ENCODE measurements at places on chromosomes 1 and 21.

- DNase-seq = no peak
Observed at GRCh38 chr21:31289702-31290101, 54.4 kb downstream of the TIAM1 start.

DNA sequence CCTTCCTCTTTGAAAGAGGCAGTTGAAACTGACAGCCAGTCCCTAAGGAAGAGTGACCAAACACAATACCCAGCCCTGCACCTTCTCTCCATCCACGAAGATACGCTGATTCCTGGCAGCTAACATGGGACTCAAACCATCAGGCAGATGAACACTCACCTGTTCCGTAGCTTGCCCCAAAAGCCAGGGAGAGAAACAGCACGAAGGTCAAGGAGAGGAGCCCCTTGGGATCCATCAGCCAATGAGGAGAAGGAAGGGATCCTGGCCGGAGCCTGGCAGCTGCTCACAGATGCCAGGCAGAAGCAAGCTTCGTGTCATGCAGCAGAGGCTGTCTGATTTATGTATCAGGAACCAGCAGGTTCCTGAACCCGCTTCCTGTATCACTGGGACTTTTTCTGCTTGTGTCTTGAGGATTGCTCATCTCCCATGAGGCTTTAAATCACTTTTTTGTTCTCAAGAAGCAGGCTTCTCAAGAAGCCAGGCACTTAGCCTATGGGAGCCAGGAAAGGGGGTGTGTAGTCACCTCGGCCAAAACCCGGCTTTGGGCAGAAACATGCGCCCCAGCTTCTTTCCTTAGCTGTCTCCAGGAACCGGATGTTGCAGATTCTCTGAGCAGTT, at the start of gene SLAMF1:
SLAMF1 (minus strand) TSS at position 334 of the 618 bp plus-strand sequence; CDS start at position 235, 99 bp downstream.
- no peak for DNase-seq

- no peak for DNase-seq
Observed at GRCh38 chr1:9822897-9823692, 670 bp downstream of the CLSTN1 start.

- no peak for DNase-seq
Observed at GRCh38 chr21:30932686-30933085, 51.3 kb upstream of the KRTAP11-1 start.

DNA sequence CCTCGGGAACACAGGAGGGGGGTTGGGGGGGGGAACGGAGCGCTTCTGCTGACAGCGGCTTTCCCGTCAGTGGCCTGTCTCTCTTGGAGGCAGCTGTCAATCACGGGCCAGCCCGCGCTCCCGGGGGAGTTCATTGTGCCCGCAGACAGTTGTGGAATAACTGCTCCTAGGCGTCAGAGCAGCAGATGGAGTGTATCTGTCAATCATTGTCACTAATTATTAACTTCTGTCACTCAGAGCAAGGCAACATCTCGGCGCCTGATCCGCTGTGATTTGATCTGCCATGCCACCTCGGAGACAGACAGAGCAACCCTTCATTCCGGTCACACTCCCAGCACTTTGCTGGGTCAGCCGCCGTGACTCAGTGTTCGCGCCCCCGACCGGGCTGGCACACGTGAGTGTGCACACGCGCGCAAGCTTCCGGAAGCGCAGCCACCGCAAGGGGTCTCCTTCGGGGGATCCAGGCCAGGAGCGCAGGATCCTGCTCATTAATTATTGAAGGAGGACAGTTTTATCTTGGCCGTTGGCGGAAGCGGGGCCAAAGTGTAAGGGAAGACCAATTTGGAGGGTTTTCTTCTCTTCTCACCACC, 75.8 kb downstream of the RRAGC start:
- no peak for DNase-seq

DNA sequence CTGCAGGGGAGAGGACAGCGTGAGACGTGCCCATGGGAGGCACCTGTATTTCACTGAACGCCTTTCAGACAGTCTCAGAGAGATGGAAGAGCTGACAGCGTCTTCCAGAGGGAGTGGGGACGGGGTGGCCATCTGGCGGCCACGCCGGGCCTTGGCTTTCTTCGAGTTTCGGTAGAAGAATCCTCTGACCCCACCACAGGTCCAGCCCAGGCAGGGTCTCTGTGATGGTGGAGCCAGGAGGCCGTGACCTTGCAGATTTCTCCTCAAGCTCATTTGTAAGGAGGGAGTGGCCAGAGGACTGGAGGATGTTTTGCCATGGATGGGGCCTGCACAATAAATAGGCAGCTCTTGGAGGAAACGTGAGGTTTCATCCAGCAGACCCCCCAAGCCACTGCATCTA, 47.6 kb upstream of the ADARB1 start:
- no peak for DNase-seq

Measured in activated CD8-positive, alpha-beta memory T cell treated with anti-CD3 and anti-CD28 coated beads for 4 hours (primary cell).